ENCODE measurements at places on chromosomes 5 and 9.

- no peak for DNase-seq
Measured at GRCh38 chr5:10627160-10627701, 63.4 kb downstream of the ANKRD33B start.

DNA sequence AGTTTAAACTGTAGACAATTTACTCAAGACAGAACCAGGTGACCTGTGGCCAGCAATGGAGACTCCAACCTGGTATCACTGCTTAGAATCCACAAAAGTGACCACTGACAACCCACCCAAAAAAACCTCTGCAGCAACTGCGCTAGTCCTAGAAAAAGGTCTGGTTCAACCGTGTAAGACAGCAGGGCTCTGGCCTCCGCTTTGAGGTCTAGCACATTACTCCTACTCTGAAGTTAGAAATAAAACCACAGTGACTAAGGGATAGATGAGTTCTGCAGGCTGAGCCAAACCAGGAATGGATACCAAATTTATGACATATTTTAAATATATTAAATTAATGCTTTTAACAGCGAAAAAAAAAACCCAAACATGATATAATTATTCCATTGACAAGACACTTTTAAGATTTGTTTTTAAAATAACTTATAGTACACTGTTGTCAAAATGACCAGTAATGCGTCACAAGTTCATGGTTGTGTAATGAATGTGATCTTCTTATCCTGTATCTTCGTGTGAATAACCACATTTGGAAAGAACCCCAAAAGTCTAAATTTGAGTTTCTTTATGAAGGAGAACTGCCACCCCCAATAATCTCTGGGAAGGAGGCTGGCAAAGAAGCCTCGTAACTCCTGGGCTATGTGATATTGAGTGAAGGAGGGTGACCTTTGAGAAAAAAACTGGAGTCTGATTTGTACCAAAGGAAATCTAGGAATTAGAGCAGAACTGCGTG lies 101.9 kb upstream of the SLC44A1 start:
- DNase-seq: peak; percentile 46

GRCh38 chr9:134642385-134643181 lies 980 bp downstream of the COL5A1 start:
- DNase-seq: peak; percentile 19

- no peak for DNase-seq
Measured at GRCh38 chr5:78334811-78335210, 25.6 kb upstream of the SCAMP1 start.

GRCh38 chr9:77304543-77304942 lies 127.2 kb downstream of the VPS13A start:
- DNase-seq: no peak

GRCh38 chr9:99173570-99174504 lies 47.9 kb downstream of the ALG2 start:
- no peak for DNase-seq

GRCh38 chr9:76651119-76651705 lies 113.0 kb upstream of the PCA3 start:
- peak; percentile 76 for DNase-seq

DNA sequence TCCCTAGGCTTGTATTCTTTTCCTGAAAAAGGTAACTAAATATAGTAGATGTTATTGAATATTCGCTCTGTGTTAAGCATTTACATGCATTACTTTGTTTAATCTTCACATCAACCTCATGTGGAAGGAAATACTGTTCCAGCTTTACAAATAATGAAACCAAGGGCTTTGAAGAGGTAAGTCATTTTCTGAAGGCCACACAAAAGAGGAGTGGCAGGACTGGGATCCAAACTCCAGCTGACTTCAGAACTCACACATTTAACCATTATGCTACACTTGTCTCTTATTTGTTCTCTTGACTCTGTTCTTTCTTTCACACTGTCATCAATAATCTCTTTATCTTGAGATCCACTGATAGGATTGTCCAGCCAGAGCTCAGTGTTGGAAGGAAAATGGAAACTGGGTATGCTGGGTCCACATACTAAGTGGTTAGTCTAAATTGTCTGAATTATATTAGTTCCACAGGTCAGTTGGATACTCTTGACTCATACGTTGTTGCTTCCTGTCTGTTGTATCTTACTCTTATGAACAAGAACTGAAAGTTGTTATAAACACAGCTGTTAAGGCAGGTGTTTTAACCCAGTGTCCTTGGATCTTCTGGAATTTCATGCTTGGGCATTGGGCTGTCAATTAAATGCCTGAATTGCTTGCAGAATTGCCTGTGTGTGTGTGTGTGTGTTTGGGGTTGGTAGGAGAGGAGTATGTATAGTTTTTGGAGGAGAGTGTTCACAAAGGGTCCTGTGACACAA lies 65.6 kb downstream of the TLE4 start:
- DNase-seq: no peak

GRCh38 chr5:82526540-82526939 lies 248.4 kb upstream of the RPS23 start:
- no peak for DNase-seq

- no peak for DNase-seq
Measured at GRCh38 chr5:1264211-1264610, 30.7 kb downstream of the TERT start.

- no peak for DNase-seq
Measured at GRCh38 chr9:37624073-37624472, 26.7 kb upstream of the FRMPD1 start.

- no peak for DNase-seq
Measured at GRCh38 chr5:156354571-156354970, 27.6 kb downstream of the SGCD start.

GRCh38 chr9:81682797-81683196 lies 6.5 kb downstream of the TLE1 start:
- DNase-seq: peak; percentile 73

DNA sequence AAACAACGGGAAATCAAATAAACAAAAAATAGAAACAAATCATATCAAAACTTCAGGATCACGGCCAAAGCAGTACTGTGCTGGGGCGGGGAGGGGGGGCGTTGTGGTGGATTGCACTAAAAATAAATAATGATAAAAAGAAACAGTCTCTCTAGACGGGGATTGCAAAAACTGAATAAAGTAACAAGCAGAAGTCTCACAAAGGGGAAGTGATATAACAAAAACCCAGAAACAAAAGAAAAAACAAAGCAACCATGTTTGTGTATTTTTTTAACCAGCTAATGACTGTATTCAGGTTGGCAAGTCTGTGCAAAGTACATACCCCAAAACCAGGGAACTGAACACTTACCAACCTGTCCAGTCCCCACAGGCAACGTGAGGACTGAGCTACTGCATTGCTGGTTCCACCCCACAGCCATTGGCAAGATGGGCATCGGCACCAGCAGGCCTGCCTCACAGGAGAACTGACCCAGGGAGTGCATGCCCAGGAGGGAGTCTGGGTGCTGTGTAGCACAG lies 24.1 kb downstream of the BICD2 start:
- peak; percentile 68 for DNase-seq

GRCh38 chr5:132471944-132472343 lies 18.6 kb downstream of the IRF1 start:
- DNase-seq: no peak

DNA sequence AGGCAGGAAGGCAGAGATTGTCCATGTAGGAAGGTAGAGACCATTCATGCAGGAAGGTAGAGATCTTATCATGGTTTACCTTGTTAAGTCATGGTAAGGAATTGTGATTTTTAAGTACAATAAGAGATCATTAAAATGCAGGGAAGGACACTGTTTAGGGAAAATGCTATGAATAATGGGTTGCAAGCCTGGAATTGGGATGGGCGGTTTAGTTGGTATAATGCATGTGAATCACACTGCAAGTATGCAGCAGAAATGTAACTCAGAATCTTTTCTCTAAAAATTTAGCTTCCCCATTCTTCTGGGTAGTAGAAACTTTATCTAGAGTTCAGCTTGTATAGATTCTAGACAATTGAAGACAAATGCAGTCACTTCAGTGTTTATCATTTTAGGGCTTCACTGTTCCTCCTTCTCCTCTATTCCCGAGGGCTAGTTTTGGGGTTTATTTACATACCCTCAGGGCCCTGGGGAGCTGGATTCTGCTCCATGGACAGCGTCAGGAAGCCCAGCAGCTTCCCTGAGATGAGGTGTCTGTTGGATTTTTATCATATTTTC lies 212.0 kb downstream of the SREK1 start:
- DNase-seq: no peak

GRCh38 chr5:135662061-135662481 lies 83.3 kb upstream of the CXCL14 start:
- DNase-seq: no peak

- no peak for DNase-seq
Measured at GRCh38 chr5:94674490-94675382, 56.3 kb downstream of the SLF1 start.

DNA sequence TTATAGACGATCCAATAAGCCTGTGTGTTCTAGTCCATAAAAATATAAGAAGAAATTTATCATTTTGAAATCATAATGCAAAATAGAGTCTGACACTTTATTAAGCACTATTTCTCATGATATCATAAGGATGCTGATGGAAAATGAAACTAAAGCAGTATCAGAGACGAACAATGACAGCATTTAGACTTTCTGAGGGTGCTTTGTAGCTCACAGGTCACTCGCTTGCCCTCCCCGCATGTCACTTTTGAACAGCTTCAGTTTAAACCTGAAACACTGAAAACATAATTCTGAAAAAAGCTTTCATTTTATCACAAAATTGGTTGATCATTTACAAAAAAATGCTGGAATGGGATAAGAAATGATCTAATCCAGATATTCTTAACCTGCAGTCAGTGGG lies 247.1 kb downstream of the EBF1 start:
- DNase-seq: no peak

DNA sequence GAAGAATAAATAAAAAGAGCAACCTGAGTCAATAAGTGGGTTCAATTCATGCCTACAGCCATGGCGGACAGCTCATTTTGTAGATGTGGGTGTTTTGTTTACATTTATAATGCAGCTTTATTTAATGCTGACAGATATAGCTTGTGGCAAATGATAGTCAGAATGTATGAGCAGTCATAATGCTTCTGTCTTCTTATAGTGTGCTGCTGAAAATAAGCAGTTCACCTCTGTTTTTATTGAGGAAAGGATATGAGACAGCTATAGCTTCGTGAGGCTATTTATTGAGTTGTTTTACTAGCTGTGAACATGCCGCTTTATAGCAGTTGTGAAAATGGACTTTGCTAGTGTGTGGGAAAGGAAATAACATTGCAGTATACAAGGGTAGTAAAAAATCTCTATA lies 147.4 kb downstream of the PBX3 start:
- DNase-seq: no peak

- peak; percentile 73 for DNase-seq
Measured at GRCh38 chr5:39219437-39219836, at the start of gene FYB1. TSS of gene FYB1 (minus strand) at chr5:39219563. CDS start at chr5:39202960, 16,603 bp downstream.

DNA sequence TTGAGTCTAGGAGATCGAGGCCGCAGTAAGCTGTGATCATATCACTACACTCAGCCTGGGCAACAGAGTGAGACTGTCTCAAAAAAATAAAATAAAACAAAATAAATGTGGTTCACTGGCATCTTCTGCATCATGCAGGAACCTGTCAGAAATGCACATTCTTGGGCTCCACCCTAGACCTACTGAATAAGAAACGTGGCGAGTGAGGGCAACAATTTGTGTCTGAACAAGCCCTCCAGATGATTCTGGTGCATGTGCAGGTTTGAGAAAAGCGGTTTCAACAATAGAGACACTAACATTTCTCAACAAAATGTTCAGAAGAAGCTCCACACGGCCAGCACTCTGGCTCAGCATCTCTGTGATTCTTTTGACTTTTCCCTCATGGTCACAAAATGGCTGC lies 42.8 kb upstream of the CPEB4 start:
- DNase-seq: no peak

DNA sequence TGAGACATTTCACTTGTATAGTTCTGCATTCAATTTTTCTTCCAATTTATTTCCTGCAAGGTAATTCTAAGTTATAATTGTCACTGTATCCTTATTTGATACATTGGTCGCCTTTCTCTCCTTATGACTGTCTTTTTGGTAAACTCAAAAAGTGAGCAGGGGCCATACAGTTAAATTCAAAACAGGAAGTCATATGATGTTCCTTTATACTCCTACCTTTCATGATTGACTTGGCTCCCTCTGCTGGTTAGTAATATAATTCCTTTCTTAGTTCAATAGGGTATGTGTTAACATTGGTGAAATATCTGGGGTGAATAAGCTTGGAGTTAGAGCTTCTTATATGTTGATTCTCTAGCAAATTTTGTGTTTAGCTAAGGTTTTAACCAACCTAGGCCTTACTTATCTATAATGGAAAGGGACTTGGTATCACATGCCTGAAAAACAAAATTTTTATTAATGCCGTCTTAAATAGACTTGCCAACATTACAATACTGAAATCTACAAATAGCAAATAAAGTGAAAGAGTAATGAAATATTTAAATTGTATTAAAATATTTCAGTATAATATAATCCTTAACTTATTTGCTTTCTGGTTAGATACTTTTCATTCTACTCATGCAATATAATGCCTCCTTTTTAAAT lies 6.0 kb upstream of the NIPBL start:
- DNase-seq: peak; percentile 90

GRCh38 chr5:68423154-68423811 lies 207.7 kb downstream of the PIK3R1 start:
- DNase-seq: no peak

GRCh38 chr5:106374956-106375355 lies 1295.8 kb downstream of the EFNA5 start:
- no peak for DNase-seq

- DNase-seq: no peak
Measured at GRCh38 chr9:114621561-114621960, 10.5 kb downstream of the TMEM268 start.

Data from common myeloid progenitor, CD34-positive (primary cell).